ENCODE measurements at places on chromosomes 13 and 19.

DNA sequence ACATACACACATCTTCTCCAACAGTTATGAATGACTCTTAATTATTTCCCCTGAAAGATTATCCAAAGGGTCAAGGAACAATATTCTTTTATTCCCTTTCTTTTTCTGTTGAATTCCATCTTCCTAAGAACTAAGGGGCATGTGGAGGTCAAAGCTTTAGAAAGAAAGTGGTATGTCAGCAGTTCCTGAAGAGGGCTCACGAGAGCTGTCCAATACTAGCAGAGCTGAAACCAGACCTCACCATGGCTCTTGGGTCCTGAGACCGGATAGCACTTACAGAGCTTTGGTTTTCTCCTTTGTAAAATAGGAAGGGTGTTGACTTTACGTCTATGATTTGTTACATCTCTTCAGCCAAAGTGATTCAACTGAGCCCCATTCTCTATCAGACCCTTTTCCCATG, 109.8 kb upstream of the FREM2 start:
- no peak for DNase-seq

DNA sequence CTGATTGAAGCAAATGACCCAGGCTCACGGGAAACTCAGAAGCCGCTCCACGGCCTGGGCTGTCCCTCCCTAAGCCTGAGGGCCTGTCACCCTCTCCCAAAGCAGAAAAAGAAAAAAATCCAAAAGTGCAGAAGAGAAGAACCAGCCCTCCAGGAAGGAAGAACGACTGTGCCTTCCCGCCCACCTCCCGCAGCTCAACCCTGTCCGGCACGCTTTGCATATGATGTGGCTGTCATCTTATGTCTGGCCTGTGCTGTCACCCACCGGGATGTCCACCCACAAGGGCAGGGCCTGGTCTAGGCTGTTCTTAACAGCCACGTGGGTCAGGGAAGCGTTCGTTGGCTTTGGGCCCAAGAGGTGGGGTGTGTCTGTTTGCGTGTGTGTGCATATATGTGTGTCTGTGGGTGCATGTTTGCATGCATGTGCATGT, 13.7 kb downstream of the ZBTB7A start:
- DNase-seq: no peak

GRCh38 chr13:86882107-86882506, 789.1 kb upstream of the SLITRK5 start:
- no peak for DNase-seq

GRCh38 chr19:16328824-16329482, 4.3 kb downstream of the KLF2 start:
- no peak for DNase-seq

GRCh38 chr19:18119717-18120105, 22.1 kb downstream of the MAST3 start:
- peak; percentile 77 for DNase-seq

DNA sequence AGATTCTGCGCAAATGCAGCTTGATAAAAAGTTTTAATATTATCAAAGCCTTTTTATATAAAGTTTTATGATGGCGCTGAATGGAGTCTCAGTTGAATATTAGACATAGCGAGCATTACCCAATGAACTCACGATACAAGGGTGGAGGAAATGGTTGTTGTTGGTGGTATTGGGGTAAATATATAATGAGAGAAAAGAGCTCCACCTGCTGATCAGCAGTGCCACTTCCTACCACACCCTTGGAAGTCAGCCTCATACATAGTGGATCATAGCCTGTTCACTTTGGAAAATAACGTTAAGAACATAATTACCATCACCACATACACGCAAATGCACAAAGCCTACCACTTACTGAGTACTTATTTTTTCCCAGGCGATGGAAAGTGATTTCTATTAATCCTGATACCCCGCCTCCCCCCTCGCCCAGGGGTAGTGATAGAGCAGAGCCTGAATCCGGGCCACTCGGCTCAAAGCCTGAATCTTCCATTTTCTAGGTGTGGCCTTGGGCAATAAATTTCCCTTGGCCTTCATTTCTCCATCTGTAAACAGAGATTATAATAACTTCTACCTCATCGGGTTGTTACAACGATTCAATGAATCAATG, 358.3 kb downstream of the KLF5 start:
- no peak for DNase-seq

GRCh38 chr19:15025217-15025616, 24.1 kb upstream of the CASP14 start:
- DNase-seq: no peak

DNA sequence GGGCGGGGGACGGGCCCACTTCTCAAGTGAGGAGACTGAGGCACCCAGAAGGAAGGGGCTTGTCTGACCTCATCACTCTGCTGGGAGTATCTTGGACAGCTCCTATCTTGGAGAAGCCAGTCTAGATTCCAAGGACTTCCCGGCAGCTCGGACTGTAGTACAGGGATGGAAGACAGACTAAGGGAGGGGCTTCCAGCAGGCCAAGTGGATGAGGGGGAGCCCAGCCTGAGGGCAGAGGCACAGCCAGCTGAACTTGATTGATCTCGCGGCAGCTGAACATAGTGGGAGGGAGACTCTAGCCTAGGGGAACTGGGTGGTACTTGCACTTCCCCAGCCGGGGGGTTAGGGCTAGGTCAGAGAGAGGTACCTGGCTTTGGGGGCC, 711 bp downstream of the CILP2 start:
- no peak for DNase-seq

DNA sequence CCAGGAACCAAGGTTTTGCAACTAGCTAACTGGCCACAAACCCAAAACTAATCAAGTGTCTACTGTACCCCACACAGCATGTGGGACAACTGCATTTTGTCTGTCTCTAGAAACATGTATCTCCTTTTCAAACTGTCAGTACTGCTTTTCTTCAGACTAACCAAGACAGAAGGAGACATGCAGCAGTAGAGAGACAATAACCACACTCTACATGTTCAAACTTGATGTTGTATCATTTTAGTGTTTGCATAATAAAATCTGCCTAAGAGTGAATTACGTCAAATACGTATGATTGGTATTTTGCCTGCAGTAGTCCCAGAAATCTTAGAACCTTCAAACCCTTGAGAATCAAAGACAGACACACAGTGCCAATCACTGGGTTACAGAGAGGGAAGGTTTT, 22.0 kb upstream of the FREM2 start:
- no peak for DNase-seq

- DNase-seq: no peak
Measured at GRCh38 chr13:26485288-26485687, 72.2 kb upstream of the WASF3 start.

DNA sequence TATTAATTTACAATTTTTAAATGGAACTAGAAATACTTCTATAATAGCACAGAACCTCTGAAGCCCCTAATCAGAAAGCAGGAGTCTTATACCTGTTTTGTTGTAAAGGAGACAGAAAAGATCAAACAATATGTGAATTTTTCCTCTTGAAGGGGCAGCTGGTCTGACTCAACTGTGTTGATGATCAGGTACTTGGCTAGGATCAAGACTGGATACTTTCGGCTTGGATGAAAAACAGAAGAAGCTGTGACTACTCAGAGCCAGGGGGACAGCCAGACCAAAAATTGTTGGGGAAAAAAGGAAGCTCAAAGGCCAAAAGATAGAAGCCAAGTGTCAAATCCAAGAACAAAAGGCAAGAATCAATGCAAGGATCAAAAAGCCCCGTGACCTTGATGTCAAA, 195.6 kb downstream of the KCTD12 start:
- DNase-seq: no peak

- DNase-seq: no peak
Measured at GRCh38 chr13:106274551-106275203, 260.8 kb downstream of the EFNB2 start.

DNA sequence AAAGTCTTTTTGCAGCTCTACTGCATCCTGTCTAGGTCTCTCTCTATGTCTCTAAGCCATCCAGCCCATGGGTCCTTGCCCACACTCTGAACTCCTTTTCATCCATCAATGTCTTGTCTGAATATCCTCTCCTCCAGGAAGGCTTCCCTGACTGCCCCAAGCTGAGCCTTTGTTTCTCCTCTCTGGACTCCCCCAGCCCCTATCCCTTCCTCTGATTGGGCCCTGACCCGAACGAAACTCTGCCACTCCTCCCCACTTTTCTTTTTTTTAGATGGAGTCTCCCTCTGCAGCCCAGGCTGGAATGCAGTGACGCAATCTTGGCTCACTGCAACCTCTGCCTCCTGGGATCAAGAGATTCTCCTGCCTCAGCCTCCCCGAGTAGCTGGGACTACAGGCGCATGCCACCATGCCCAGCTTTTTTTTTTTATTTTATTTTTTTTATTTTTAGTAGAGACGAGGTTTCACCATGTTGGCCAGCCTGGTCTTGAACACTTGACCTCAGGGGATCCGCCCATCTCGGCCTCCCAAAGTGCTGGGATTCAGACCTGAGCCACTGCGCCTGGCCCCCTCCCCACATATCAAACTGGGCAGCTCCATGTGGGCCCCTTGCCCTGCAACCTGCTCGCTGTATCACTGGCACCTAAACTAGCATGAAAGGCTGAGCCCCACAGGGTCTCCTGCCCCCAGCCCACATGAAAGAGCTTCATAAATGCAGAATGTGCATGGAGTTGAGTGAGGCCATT, 870 bp upstream of the UNC13A start:
- no peak for DNase-seq

GRCh38 chr13:41621716-41622431, 164.5 kb downstream of the RGCC start:
- no peak for DNase-seq

DNA sequence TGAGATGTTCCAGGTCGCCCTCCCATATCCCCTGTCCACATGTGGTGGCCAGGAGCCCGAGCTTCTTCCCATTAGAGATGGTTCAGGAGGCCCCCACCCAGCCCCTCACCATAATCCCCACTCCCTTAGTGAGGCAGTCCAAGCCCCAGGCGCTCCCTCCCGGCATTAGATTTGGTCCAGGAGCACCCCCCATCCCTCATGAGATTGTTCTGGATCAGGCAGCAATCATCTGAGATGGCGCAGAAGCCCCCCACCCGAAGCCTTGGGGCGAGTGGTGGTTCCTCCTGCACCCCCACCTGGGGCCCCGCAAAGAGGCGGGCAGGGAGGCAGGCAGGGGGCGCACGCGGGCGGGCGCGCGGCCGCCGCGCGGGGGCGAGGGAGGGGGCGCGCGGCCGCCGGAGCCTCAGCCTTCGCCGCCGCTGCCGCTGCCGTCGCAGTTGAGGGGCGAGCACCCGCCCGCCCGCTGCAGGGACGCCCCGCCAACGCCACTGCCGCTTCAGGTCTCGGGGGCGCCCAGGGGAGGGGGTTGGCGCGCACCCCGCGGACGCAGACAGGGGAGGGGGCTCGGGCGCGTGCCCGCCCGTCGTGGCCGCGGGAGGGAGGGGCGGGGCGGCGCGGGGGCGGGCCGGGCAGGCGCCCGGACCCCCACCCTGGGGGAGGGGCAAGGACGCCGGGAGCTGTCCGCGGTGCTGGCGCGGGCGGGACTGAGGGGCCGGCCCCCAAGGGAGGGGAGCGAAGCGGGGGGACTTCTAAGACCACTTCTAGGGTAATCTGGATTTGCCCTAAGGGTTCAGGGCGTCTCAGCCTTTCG, 46.4 kb upstream of the SHKBP1 start:
- no peak for DNase-seq

- DNase-seq: peak; percentile 73
Measured at GRCh38 chr19:56751078-56751489, 79.5 kb upstream of the ZNF835 start.

DNA sequence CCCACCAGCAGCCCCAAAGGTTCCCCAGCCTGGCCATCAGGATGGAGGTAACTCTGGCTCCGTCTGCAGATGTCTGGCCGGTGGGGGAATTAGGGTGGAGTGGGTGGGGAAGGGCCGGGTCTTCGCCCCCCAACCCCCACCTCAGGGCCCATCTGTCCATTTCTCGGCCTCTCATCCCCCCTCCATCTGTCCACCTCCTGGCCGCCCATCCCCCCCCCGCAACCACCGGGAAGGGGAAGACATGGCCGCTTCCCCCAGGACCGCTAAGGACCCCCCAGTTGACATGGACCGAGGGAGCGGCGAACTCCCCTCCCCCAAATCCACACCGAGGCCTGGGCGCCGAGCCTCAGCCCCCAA, 793 bp downstream of the LRFN1 start:
- DNase-seq: no peak

DNA sequence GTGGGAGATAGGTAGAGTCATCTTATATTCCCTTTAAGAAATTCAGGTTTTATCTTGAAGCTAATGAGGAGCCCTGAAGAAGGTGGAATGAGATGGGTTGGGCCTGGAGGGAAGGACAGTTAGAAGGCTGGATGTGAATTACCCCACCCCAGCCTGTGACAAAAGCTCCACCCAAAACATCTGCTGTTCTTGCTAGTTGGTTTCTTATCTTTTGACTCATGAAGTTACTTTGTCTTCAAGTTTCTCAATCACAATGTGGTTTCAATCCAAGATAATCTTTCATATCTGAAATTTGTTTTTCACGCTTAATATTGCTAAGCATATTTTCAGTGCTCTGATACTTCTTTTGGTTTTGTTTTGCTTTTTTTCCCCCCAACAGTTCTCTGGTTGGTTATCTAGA, 38.3 kb upstream of the HMGB1 start:
- no peak for DNase-seq

GRCh38 chr19:2574478-2574931, 98.6 kb downstream of the GADD45B start:
- no peak for DNase-seq

GRCh38 chr13:26968431-26969341, 202.9 kb downstream of the USP12 start:
- DNase-seq: no peak

DNA sequence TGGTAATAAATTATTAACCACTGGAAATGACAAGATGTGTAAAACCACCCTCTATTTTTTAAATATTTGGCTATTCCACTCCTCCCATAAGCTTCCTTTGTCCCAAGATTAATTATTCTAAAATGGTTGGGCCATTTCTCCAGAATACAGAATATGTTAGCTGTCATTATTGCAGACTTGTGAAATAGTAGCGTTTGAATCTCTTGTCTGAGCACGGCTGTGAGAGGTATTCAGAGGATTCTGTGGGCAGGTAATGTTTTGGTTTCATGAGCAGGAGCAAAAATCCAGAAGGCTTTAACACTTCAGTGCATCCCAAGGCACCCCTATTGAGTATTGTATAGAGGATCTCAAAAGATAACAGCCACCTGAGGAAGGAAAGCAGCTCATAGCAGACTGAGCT, 256.0 kb downstream of the UQCRFS1 start:
- no peak for DNase-seq

- DNase-seq: no peak
Measured at GRCh38 chr19:58544591-58545285, 874 bp downstream of the TRIM28 start.

GRCh38 chr13:48662226-48662625, 8.5 kb downstream of the CYSLTR2 start:
- no peak for DNase-seq

- no peak for DNase-seq
Measured at GRCh38 chr13:71274923-71275608, 591.9 kb downstream of the DACH1 start.

DNA sequence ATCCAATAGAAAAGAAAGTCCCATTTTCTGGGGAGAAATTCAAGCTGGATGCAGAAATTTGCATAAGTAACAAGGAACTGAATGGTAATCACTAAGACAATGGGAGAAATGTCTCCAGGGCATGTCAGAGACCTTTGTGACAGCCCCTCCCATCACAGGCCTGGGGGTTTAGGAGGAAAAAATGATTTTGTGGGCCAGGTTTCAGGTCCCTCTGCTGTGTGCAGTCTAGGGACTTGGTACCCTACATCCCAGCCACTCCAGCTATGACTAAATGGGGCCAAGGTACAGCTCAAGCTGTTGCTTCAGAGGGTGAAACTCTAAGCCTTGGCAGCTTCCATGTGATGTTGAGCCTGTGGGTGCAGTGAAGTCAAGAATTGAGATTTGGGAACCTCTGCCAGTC, 695.5 kb upstream of the MIR17HG start:
- DNase-seq: no peak
